ENCODE measurements at places on chromosomes 4 and X.

DNA sequence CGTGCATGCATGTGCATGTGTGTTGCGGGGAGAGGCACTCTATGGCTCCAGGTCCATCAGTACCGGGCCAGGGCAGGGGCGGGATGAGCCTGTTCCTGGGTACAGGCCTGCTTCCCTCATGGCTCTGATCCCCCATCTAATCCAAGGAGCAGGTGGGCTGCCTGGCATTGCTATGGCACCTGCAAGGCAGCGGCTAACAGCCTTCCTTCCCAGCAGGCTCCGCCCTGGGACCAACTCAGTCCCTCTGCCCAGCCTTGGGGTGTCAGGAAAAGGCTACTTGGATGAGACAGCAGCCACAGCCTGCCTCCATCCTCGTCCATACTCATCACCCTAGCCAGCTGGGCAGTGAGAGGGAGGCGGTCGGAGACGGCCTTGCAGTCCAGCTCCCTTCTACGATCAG, 46.5 kb downstream of the PPP2R2C start:
- DNase-seq: no peak

- DNase-seq: no peak
These were observed 309.7 kb upstream of the TENM3 start for GRCh38 chr4:181933471-181933870.

DNA sequence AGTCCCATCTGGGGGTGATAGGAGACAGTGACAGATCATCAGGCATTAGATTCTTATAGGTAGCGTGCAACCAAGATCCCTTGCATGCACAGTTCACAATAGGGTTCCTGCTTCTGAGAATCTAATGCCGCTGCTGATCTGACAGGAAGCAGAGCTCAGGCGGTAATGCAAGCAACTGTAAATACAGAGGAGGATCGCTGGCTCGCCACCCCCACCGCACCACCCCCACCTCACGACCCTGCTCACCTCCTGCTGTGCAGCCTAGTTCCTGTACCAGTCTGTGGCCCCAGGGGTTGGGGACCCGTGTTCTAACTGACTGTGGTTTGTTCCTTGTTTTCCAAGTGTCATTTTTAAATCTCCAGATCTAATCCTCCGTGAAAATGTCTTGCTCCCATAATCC, 89.0 kb upstream of the MAPK10 start:
- no peak for DNase-seq

- DNase-seq: no peak
These were observed 1569.9 kb upstream of the ADGRL3 start for GRCh38 chr4:59630235-59630634.

DNA sequence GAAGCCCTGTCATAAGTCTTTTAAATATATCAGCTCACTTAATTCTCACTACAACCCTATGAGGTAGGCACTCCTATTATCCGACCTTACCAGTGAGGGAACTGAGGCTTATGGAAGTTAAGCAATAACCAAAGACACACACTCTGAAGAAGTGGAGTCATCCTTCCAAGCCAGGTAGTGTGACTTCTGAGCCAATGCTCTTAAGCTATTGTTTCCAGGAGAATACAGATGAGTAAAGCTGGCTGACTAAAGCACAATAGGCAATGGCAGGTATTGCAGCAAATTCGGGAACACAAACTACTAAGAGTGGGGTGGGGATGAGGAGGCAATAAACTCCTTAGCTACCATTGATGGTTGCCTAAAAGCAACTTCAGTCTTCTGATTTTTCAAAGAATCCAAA, 81.8 kb upstream of the KIT start:
- DNase-seq: no peak

GRCh38 chr4:153438916-153439756, 27.0 kb upstream of the TMEM131L start:
- DNase-seq: no peak
